NCI-H526 (cell line): ENCODE measurements at places on chromosomes 11 and 22.

DNA sequence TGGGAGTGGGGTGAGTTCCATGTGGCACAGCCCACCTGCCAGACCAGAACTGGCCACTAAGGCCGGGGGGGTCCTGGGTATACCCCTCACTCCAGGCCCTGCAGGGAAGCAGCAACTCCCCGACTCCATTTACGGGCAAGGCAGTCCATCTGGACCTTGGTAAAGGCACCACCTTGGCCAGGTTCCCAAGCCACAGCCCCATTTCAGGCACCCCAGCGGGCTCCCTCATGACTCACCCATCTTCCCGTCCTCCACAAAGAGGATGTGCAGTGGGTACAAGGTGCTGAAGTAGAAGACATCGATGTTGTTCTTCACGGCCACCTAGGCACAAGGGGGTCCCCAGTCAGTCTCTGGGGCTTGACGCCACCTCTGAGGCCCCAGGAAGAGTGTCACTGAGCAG is 15.7 kb upstream of the RASL10A start:
- DNase-seq = no peak

GRCh38 chr11:107102692-107103477 is 84.6 kb upstream of the GUCY1A2 start:
- no peak for DNase-seq

DNA sequence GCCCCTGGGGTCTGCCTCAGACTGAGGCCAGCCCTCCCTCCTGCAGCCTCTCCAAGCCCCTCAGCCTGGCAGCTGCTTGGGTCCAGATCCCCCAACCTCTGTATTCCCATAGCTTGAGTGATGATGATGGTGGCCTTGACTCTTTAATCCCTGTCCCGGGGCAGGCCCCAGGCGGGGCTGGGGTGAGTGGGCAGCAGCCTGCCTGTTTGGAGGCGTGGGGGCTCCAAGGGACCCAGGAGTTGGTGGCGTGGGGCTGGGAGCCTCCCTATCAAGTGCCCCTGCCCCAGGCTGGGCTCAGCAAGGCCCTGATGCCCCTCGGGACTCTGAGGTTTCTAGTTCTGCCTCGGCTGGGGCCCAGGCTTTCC is 22.5 kb downstream of the PPIL2 start:
- DNase-seq = no peak

DNA sequence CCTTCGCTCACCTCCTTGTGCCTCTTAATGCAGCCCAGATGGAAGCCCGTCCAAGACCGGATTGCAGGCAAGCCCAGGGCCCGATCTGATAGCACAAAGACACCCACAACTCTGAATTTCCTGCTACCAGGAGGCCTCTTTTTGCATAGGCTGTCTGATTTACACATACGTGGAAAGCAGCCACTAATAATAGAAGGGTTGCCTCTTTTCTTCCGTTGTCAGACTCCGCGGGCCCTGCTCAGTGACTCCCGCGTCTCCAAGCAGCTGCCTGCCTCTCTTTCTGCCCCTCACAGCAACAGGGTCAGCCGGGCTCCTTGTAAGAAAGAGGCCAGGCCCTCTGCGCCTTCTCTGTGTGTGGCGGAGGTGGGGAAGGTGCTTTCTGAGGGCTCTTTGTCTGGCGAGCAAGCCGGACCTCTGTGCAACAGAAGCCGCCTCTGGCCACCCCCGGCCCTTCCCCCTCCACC is 26.7 kb downstream of the FLI1 start:
- DNase-seq = peak; percentile 69

DNA sequence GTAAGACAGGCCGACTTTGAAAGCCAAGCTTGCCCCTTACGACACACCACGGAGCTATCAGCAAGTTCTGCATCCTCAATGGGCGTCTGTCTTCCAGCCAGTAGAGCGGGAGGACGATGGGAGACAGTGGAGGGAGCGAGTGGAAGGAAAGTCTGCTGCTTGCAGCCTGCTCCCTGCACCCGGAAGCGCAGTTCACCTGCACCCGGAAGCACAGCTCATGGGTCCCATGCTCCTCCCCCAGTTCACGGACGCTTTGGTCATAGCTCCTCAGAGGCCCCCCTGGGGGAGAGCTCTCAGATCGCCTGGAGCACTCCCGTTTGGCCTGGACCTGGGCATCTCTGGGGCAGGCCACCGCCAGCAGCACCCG is 51.3 kb downstream of the FBLN1 start:
- DNase-seq = peak; percentile 36

DNA sequence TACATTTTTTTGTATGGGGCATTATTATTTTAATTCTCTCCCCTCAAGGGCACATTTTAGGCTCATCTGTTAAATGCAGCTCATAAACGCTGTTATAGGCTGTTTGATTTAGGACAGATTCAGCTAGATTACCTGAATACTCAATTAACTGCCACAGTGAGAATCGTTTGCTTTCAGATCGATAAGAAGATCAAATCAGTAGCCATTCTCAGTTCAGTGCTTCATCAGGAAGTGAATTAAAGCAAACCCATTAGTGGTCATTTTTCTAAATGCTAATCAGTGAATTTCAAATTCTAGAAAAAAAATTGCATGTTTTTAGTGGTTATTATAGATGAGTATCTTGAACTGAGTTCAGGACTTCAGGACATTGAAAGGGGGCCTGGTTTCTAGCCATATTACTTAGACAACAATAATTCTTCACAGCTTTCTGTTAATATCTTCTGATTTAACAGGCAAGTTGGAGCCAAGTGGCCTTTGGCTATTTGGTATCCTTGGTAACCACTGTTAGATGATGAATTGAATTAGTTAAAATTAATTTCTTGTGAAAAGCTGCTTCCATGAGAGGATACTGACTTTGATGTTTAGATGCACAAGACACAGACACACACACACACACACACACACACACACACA is 18.6 kb downstream of the SYT9 start:
- DNase-seq = no peak

GRCh38 chr11:120959189-120959588 is 64.7 kb upstream of the TBCEL start:
- no peak for DNase-seq

GRCh38 chr11:65572356-65573051 is at the start of gene FAM89B:
TSS of gene FAM89B (plus strand) at chr11:65572538. CDS start at chr11:65572670, 132 bp downstream.
- peak; percentile 95 for DNase-seq

GRCh38 chr22:49970528-49971231 is 10.1 kb downstream of the PIM3 start:
- DNase-seq = no peak

DNA sequence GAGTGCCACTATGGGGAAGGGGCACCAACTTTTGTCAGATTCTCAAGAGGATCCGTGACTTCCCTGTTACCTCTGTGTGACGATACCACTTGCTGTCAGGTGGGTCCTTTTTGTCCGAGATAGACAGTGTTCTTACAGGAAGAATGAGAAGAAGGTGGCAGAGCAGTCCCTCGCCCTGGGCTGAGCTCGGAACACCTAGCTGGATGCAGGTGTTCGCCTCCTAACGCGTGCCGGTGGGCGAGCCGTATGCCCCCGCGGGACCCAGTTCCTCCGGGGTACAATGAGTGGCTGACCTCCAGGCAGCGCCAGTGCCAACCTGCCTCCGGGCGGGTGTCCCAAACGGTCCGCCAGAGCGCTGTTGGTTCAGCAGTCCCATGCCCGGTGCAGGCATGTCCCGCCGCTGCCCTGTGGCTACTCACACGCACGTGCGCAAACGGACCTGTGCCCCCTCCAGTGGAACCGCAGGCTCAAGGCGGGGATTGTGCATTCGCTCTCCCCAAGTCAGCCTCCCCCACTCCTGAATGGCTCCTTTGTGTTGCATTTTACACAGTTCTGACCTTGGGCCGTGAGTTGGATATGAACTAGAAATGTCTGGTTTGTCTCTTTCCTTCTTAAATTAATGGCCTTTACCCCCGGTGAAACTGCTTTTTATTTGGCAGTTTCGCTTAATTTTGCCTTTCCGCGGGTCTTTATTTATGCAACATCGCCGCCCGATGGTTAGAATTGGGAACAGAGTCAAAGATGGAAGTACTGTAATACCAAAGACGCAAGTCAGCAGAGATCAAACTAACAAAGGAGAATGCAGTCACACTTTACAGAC is 1.1 kb upstream of the ABTB2 start:
- DNase-seq = peak; percentile 91

GRCh38 chr11:104130161-104130560 is 33.8 kb downstream of the PDGFD start:
- no peak for DNase-seq

DNA sequence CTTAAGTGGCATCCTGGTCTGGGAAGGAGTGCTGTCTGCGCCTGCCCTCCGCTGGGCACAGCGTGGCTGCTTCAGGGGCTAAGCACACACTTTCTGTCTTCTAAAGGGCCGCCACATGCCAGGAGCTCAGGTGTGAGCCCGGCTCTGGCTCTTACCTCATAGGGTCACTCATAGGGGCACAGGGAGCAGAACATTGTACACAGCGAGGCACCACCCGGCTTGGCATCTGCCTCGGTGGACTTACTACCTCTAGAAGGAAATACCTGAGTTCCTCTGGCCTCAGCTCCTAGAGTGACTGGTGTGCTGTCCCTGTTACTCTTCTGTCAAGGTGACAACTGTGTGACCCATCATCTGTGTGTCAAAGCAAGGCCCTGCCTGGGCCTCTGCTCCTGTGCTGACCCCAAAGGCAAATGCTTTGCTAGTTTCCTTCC is 13.4 kb downstream of the NEAT1 start:
- no peak for DNase-seq

DNA sequence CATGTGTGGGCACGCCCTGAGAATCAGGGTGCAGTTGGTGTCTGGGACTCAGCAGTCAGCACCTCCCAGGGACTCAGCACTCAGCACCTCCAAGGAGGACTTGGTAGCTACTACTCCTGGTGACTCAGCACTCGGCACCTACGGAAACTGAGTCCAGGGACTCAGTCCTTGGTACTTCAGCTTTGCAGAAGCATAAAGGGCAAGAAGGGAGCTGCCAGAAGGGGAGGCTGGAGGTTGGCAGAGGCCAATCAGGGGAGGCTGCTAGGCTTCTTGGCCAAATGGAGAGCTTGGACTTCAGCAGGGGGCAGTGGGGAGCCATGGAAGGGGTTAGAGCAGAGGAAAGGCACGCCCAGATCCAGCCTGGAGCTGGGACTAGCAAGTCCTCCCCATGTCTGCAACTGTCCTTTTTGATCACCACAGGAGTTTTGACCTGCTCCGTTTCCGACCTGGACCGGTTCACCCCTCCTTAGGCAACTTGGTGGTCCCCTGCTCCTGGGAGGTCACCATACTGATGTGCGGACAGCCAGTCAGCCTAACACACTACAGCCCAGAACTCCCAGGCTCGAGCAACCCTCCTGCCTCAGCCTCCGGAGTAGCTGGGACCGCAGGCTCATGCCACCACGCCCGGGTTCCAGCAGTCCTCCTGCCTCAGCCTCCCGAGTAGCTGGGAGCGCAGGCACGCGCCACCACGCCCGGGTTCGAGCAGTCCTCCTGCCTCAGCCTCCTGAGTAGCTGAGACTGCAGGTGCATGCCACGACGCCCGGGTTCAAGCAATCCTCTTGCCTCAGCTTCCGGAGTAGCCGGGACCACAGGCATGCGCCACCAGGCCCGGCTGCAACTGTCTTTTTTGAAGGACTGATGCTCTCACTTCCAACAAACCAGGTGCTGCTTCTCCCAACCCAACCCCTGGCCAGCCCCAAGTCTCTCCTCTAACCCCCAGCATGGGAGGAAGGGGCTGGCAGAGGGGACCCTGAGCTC is 1.5 kb downstream of the ANO9 start:
- DNase-seq = no peak

DNA sequence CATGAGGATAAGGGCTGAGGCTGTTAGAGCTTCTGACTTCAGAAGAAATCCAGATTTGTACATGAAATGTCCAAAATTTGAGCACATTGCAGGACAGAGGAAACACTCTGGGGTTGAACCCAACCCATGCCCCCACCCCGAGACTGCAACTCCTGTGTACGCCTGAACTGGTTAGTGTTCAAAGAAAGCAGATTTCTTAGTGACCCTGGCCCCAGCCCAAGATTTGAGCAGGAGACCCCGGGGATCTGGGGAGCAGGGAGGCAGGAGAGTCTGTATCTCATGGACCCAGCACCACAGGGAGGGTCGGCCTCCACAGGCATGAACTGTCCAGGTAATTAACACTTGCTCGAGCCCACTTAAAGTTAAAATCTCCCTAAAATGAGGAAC is 69.3 kb upstream of the WNT7B start:
- DNase-seq = no peak

DNA sequence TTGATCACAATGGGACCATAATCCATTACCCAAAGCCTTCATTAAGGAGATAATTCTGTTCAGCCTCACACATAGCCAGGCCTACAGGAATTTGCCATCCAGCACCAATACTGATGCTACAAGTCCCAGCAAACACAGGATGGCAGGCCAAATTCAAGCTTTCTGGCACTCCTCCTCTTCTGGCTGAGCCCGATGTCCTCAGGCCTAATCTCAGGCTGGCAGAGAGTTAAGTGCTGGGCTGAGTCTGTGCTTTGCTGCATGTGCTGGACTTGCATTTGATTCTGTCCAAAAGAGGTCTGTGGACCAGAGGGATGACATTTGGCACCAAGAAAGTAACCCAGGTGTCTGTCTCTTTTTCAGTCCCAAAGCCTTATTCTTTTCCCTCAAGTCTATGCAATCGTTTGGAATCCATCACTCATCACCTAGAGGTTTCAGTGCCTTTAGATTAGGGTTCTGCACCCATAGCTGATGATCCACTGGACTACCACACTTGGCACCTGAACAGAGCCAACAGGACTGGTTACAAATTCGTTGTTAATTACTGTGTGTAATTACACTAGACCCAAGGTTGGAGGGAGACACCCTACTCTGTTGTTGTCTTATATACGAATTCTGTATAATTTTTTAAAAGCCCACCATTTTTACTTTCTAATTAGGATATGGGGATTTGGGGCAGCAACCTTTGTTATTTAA is 19.4 kb upstream of the LIN7C start:
- DNase-seq = no peak

DNA sequence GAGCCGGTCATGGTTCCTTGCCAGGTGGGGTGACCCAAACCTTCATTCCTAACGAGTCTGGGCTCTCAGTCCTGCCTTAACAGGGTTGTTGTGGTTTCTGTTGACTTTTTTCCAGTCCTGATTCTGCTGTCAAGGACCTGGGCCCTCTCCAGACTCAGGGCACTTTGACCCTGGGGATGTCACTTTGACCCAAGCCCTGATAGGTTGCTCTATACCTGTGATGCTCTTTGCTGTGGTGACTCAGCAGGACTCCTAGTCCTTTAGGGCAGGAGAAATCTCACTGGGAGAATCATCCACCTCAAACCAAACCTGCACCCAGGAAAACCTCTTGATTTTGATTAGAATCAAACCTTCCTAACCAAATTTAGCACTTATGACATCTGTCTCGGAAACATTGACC is 20.5 kb upstream of the MPPED1 start:
- no peak for DNase-seq
